ENCODE measurements at places on chromosomes 5 and 9.

DNA sequence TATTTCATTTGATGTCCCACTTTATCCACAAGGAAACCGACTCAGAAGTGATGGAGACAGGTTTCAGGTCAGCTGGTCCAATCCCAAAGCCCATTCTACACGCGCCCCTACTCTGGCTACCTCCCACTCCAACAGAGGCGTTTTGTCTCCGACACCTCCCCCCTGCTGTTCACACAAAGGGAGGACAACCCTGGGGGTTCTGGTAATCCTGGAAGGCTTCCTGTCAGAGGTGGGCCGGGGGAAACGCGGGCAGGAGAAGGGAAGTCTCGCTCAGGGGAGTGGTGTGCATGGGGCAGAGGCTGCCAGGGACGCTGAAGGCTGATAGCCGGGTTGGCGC, 39.7 kb upstream of the GABRP start:
- no peak for DNase-seq

DNA sequence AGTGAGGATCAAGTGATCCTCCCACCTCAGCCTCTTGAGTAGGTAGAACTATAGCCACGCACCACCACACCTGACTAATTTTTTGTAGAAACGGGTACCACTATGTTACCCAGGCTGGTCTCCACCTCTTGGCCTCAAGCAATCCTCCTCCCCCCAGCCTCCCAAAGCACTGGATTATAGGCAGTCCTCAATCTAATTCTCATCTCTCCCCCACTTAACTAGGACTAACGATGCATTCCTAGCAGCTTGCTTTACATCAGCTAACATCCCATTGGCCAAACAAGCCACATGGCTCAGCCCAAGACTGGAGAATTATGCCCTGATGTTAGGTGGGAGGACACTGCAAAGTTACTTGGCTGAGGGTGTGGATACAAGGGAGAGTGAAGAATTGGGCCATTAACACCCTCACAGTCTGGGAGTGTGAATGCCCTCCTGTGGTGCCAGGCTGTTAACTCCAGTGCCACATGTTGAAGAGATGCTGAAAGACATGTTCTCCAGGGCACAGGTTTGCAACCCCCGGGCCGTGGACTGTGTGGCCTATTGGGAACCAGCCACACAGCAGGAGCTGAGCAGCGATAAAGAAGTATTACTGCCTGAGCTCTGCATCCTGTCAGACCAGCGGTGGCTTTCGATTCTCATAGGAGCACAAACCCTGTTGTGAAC, 5.3 kb upstream of the ZNF367 start:
- DNase-seq: no peak

DNA sequence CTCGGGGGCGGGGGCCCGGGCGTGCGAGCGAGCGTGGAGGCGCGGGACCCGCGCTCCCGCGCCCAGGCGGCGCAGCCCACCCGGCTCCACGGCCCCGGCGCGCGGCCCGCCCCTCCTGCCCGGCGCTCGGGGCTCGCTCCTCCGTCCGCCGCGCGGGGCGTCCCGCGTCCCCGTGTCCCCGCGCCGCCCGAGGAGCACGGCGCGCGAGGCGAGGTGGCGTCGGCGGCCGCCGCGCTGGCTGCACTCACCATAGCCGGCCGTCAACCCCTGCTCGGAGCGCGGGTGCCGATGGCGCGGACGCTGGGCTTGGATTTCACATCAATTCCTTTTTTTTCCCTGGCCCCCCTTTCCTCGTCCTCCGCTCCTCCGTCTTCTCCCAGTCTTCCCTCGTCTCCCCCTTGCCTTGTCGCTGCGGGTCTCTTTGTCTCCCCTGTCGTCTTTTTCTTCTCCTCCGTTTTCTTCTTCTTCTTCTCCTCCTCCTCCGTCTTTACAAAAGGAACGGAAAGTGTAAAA, 494 bp downstream of the PTCH1 start:
- no peak for DNase-seq

DNA sequence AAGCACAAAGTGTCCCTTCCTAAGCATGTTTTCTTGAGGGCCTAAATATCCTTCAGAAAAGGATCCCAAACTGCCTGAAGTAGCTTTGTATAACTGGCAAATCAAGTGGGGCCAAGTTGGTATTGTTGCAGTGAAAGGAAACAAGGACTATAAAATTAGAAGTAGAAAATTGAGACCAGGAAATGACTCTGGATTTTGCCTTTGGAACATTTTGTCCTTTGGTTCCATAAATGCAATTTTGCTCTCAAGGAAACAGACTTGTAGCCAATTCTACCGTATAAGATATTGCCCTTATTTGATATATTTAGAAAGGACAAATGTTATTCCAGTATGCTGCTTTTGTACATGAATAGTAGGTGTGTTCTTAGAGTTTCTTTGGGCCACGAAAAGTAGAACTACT, 34.4 kb downstream of the RABGAP1 start:
- no peak for DNase-seq

DNA sequence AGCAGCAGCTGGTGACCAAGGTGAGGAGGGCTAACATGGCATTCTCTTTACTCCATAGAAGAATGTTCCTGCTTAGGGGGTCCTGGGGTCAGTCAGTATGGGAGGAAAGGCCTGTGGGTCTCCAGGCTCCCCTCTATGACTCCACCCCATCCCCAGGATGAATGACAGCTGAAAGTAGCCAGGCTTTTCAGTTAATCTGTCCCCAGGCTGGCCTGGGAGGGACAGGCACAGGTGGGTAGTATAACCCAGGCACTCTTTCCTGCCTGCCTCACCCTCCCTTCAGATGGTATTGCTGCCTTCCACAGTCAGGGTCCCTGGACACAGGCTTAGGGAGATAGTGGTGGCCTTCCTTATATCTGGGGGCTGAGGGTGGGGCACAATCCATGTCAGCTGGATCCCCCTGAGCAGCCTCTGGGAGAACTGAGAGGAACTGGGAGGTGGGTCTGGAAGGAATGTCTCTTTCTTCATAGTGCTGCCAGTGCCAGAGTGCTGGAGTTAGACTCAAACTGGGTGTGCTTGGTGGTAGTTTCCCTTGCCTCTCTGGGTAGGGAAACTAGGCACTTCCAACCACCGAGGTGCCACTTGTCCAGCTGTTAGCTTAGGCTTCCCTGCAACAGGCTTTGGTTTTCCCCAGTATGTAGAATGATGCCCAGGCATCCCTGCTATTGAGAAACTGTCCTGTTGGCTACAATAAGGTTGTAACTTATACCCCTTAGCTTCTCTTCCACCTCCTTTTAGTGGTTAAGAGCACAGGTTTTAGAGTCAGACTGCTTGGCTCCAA, 27.8 kb downstream of the LARP1 start:
- DNase-seq: no peak

- DNase-seq: no peak
Measured at GRCh38 chr5:9958914-9959313, 290.8 kb downstream of the ATPSCKMT start.

DNA sequence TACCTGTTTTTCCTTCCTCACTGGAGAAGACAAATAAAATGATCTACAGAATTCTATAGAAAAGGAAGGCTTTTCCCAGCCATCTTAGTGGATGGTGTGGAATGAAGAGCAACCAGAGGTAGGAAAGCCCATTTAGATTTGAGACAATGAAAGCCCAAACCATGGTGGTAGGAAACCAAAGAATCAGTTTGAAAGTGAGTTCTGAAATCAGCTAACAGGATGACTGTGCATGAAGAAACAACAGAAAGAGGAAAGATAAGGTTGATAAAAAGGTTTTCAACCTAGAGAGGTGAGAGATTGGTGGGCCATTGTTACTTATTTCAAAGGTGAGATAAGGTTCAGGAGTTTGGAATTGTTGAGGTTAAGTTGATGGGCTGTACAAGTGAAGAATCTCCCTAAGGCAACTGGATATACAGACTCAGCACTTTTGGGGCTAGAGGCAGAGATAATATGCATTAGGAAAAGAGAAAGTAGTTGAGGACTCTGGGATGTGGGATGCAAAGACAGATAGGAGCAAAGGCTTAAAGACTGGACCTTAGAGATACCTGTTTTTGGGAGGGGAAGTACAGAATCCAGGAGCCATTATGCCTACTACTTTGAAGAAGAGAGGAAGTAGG, 2.4 kb downstream of the CHMP5 start:
- DNase-seq: no peak

- peak; percentile 53 for DNase-seq
Measured at GRCh38 chr5:97010606-97011005, 74.7 kb downstream of the LNPEP start.

DNA sequence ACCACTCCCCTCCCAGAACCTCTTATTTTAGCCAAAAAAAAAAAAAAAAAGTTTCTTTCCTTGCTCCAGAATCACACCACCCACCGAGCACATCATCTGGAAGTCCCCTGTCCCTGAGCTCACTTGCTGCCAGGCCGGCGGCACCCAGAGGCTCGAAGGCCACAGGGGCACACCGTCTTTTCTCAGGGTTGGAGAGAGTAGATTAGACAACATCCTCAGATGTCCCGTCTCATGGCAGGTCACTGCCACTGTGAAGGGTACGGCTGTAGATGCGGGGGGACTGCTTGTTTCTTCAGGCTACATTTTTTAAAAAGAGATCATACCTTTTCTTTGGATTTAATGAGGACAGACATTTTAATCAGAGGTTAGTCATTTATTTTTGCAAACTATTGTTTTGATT, 109.0 kb downstream of the MVB12B start:
- no peak for DNase-seq

DNA sequence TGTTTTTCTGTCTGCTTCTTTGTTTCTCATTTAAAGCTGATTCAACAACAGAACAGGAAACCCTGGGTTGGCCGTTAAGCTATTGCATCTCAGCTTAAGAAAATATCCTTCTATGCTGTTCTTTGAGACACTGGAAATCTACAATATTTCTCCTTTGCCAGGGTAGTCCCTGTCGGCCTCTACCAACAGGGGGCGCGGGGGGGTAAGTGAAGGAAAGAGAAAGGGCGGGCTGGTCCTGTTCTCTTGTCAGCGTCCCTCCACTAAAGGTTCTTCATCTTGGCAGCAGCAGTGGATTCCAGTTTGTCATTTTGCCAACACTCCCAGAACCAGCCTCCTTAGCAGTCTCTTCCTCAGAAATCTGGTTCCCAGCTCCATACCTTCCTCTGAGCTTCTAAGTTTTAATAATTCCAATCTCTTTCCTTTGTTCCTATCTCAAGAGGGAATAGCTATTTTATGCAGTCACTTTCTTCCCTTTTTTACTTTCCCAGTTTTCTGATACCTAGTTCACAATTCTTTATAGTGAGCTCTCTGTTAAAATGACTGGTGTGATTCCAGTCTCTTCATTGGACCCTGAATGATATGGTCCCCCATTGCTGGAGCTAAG, 222.3 kb downstream of the GLIS3 start:
- peak; percentile 34 for DNase-seq

DNA sequence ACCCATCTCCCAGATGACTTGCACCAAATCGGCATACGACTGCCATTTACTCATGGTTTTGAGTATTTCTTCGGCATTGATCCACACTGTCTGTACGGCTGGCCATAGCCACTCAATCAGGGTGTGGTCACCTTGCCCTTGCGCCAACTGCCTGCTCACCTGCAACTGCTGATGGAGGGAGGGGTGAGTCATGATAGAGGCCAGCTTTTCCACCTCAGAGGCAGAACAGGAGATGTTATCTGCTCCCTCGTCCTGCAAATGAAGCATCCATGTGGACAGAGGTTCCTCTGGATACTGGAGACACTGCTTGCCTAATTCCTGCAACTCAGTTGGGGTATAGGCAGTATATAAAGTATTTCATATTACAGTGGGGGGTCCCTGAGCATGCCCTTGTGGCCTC, 85.6 kb upstream of the ATP10B start:
- DNase-seq: no peak

GRCh38 chr5:135058331-135058732, 24.3 kb upstream of the PITX1 start:
- peak; percentile 26 for DNase-seq

DNA sequence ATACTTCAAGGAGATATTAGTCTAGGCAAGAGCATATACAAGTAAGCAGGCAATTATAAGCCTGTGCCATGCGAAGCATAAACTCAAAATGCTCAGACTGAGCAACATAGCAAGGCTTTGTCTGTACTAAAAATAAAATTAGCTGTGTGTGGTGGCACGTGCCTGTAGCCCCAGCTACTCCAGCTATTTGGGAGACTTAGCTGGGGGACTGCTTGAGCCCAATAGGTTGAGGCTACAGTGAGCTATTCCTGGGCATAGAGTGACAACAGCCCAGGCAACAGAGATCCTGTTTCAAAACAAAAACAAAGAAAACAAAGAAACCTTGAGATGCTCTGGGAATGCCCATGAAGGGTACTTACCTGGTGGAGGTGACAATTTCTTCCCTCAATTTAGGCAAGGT, 130.5 kb upstream of the ZNF608 start:
- no peak for DNase-seq

DNA sequence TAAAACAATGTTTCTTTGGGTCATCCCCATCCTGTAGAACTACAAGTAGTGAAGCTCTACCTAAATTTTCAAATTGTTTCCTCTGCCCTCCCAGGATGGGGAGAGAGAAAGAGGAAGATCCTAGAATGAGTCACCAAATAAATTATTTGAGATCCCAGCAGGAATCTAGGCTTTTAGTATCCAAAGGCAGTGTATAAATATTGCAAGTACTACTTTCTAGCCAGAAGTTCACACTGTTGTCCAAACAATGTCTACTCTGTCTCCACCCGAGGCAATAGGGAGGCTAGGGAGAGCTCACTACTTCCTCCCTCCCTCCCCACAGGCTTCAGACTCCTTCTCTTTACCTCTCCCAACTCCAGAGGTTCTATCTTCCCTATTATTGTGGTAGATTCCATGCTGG, 362.8 kb downstream of the MRPS30 start:
- no peak for DNase-seq

- DNase-seq: no peak
Measured at GRCh38 chr5:124234770-124235562, 511.5 kb downstream of the ZNF608 start.

DNA sequence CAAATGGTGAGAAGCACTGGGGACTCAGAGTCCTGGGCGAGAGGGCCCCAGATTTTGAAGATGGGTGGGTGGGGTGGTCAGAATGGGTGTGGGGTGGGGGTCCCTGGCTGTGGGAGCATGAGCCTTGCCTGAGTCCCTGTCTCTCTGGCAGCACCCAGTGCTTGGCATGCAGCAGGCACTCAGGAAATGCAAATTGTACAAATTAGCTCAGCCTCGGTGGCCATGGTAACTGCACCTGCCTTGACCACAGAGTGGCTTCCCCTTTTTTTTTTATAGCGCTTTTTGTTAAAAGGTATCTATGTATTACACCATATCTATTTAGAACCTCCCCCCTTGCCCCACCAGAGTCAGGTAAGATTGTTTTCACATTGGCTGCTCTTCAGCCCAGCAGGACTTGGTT, 19.2 kb upstream of the PITX1 start:
- no peak for DNase-seq

DNA sequence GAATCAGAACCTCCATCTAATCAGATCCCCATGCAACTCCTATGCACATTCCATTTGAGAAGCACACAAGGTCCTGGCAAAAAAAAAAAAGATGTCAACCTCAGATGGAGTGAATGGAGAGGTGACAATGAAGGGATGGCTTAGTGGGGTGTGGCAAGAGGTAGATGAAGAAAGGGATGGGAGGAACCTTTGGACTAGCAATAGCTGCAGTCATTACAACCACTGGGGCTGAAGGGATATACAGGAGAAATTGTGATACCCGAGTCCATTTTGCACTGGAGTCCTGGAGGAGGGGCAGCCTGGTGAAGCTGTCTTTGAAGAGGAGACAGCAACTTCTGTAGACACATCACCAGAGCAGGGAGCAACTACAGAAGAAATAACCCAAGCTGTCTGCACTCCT, 219.6 kb downstream of the ENC1 start:
- no peak for DNase-seq

- DNase-seq: peak; percentile 40
Measured at GRCh38 chr5:65305913-65306312, 175.8 kb downstream of the ADAMTS6 start.

- no peak for DNase-seq
Measured at GRCh38 chr5:83446253-83446947, 25.1 kb upstream of the VCAN start.

- DNase-seq: peak; percentile 37
Measured at GRCh38 chr9:69223605-69224004, 49.5 kb downstream of the TJP2 start.
